ENCODE measurements at places on chromosomes 6 and 20.

DNA sequence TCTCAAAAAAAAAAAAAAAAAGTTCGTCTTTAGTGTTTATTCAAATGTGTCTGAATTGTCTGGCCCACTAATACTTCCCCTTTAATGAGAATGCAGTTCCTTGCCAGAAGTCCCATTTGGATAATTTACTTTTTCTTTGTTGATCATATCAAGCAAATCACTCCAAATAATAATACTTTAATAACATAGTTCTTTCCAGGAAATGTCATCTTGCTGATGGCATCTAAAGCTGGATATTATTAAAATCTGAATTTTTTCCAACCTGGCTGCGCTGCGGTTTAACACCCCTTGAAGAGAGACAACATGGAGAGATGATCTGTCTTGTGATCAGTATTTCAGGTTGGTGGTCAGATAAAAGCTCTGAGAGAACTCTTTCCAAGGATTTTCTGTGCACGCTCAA lies 111.2 kb upstream of the CNKSR3 start:
- no peak for DNase-seq

GRCh38 chr6:105867821-105868220 lies 218.3 kb upstream of the PRDM1 start:
- no peak for DNase-seq

DNA sequence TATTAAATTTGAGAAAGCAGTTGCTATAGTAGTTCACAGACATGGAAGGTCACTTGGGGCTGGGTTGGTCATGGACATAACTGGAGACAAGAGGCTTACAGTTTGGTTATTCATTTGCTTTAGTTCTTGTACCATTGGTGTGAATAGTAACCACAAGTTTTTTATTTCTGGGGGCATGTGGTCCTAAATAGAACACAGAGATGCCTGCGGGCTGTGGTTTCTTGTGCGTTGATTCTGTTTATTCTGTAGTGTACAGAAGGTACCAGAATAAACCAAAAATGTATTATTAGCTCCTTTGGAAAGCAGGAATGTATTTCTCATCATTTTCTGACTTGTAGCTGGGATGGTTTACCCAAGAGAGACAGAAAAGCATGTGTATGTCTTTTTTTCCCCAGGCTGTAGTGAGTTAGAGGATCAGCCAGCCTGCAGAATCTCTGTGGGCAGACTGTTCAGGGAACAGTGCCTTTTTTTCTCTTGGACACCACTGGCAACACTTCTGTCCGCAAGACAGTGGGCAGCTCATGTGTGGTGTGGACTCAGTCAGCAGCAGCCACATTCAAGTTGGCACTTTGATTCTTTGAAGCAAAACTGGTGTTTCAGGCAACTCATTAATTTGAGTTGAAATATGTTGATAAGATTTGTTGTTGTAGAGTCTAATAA lies 122.1 kb downstream of the LRRC1 start:
- no peak for DNase-seq

GRCh38 chr20:39829661-39830060 lies 859.4 kb downstream of the MAFB start:
- DNase-seq, result no peak

DNA sequence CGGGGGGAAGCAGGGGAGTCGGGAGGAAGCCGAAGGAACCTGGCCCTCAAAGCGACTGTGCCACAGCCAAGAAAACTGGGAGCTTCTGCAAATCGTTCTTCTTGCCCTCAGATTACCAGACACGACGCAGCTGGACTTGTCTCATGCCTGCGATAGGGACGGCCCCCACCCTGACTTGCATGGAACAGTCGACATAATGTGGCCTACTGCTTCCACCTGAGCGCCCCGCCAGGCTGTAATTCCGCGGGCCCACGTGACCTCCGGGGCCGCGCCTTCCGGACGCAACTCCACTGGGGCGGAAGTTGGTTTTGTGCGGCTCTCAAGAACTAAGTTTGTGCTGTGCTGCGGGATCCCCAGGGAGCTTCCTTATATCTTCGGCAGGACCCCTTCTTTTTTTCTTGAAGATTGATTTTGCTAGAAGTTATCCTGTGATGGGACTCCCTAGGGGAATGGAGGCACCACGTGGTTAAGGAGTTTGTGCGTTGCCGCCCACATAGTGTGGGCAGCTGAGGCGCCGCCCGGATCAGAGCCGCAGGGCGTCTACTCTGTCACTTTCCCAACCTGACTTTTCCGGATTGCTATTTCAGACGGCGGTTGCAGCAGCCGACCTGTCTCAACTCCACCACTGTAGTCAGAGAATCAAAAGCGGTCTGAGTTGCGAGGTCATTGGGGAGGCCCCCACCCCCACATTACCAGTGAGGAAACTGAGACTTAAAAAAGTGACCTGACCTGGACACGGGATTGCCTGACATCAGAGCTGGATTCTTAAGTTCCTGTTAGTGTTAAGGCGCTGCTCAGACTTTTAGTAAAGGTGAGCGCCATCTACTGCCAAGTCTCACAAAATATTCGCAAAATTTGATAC lies 540 bp upstream of the CD164 start:
- DNase-seq, result peak; percentile 90

- no peak for DNase-seq
Observed at GRCh38 chr20:39103732-39104131, 141.6 kb downstream of the DHX35 start.

- no peak for DNase-seq
Observed at GRCh38 chr6:32718879-32719278, 22.3 kb upstream of the HLA-DQA2 start.

DNA sequence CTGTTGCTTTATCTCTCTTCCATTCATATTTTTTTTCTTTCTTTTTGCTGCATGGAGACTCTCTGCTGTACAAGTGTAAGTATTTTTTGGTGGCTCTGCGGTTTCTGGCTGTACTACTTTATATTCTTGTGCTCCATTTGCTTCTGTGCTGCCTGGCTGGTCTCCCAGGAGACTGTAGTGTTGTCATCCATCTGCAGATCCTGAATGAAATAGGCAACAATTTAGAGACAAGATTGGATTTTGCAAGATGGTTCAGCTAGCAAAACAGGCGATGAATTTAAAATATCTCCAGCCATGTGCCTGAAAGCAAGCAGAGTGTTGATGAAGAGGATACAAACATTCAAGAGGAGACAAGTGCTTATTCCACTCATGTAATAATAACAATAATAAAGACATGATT lies 75.1 kb upstream of the SCGN start:
- DNase-seq, result no peak

DNA sequence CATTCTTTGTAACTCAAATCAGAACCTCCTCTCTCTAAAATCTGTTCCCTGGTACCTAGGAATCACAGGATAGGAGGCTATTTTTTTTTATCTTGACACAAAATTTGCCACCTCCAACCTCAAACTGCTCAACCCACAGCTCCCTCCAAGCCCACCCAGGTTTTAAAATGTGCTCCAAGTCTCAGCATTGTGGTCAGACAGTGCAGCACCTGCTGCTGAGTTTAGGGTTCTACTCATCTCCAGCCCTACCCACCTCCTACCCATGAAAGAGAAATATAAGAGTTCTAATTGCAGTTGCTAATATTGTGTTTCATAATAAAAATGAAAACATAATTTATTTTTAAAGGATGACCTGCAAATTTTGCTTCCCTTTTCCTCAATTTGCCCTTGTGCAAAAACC lies 496.5 kb downstream of the MAFB start:
- no peak for DNase-seq

GRCh38 chr20:10558635-10559187 lies 115.1 kb downstream of the JAG1 start:
- DNase-seq, result no peak

DNA sequence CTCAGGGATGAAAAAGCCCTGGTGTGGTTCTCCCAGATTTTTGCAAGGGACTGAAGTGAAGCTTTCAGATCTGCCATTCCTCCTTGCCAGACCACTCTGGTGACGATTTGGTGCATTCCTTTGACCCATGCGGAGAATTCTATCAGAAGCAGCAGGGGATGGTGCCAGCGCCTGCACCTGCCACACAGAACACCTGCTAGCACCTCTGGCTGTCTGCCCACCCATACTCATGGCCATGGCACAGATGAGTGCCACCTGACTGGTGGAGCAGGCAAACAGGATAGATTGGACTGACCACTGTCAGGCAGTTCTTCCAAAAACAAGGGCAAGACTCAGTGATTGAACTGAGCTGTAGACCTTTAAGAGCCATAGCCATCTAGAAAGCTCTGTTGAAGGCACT lies 107.1 kb downstream of the CDYL start:
- DNase-seq, result peak; percentile 33

All from NCI-H2107 (cell line).